ENCODE measurements at places on chromosomes 4 and X.

- DNase-seq, result no peak
These were observed 99.6 kb upstream of the INTU start for GRCh38 chr4:127533028-127533700.

DNA sequence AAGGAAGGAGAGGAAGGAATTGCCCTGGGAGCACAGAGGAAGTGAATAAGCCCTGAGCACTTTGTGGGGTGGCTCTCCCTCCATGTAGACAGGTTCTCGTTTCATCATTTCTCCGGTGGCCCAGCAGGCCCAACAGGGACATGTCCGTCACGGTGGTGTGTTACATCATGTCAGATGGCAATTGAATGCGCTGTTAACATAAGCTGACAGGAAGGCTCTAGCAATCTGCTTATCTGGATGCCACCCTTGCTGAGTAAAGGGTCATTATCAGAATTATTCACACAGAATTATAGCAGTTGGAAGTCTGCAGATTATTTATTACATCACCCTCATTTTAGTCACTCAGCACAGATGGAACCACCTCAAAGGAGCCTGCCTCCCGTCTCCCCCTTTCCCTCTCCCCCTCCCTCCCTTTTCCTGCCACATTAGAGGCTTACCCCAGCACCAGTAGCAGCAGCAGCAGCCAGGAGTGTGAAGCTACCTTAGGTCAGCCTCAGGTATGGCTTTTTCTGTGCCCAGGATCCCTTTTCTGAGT lies 124.3 kb upstream of the TRIM2 start:
- DNase-seq, result no peak

DNA sequence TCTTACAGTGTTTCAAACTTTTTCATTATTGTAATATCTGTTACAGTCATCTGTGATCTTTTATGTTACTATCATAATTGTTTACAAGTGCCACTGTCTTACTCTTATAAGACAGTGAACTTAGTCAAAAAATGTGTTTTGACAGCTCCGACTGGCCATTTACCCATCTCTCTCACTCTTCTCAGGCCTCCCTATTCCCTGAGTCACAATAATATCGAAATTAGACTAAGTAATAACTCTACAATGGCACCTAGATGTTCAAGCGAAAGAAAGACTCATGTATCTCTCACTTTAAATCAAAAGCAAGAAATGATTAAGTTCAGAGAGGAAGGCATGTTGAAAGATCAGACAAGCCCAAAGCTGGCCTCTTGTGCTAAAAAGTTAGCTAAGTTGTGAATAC lies 184.2 kb downstream of the CDS1 start:
- no peak for DNase-seq

- no peak for DNase-seq
These were observed 918.7 kb upstream of the POU3F4 start for GRCh38 chrX:82589410-82589809.

- no peak for DNase-seq
These were observed 37.8 kb upstream of the FRMD7 start for GRCh38 chrX:132165651-132166050.

Measured in HTR-8/SVneo (cell line).